ENCODE measurements at places on chromosomes 7 and 10.

DNA sequence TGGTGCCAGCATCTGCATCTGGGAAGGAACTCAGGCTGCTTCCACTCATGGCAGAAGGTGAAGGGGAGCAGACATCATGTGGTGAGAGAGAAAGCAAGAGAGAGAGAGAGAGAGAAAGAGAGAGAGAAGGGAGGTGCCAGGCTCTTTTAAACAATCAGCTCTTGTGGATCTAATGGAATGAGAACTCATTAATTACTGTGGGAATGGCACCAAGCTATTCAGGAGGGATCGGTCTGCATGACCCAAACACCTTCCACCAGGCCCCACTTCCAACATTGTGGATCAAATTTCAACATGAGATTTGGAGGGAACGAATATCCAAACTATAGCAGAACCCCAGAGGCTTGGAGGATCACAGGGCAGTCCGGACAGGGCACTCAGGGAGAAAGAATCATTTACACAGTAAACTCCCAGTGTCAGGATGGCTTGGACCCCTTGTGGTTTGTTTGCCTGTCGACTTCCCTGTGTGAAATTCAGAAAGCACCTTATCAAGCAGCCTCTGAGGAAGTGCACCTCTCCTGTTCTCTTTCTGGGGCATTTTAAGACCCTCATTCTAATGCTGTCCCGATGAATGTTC lies 308.5 kb downstream of the REEP3 start:
- H3K27ac ChIP-seq = no peak overlapping the region
- no peaks in the 10 kb centered on the region for H3K36me3 ChIP-seq
- H3K4me1 ChIP-seq = no peaks in the 10 kb centered on the region
- no peak for DNase-seq
- H3K4me3 ChIP-seq = no peak overlapping the region
- H3K27me3 ChIP-seq = no peaks in the 10 kb centered on the region

GRCh38 chr10:116742367-116743265 lies at the start of gene HSPA12A:
Gene HSPA12A (minus strand): TSS chr10:116742566. CDS start chr10:116742469, 97 bp downstream.
- H3K36me3 ChIP-seq = peaks cover 3% of the 10 kb centered on the region
- H3K27ac ChIP-seq = no peak within 1 kb of the TSS
- peak within 1 kb of the TSS; percentile 63 for H3K4me3 ChIP-seq
- H3K4me1 ChIP-seq = no peaks in the 10 kb centered on the region
- H3K27me3 ChIP-seq = peaks cover 57% of the 10 kb centered on the region

- no peak overlapping the region for H3K27ac ChIP-seq
- H3K27me3 ChIP-seq = no peaks in the 10 kb centered on the region
- peaks cover 27% of the 10 kb centered on the region for H3K36me3 ChIP-seq
- DNase-seq = no peak
- peaks cover 14% of the 10 kb centered on the region for H3K4me1 ChIP-seq
Measured at GRCh38 chr7:35854311-35854710, 53.5 kb downstream of the SEPTIN7 start.

DNA sequence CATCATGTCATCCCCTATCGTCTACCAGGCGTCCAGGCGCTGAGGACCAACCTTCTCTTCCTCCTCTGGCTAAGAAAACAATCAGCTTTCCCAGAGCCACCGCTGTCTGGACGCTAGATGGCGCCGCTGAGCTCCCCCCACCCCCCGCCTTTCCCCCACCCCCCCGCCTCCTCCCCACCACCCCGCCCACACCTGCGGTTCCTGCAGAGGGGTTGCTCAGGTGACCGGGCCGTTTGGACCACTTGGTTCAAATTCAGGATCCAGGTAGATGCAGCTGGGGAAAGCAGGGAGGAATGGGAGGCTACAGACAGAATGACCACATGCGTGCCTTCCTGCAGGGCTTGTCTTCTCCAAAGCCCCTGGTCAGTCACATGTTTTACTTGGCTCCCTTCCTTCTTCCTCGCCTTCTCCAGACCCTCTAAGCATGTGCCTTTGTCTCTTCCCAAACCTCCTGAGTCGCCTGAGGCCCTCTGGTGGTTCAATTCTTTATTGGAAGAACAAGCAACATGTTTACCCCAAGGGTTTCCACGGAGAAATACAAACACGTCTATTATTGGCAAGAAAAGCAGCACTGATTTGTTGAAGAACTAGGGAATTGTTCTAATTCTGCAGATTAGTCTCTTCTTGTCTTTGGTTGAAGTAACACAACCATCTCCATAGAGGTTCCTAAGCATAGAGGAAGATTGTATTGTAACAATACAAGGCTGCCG lies 24.7 kb downstream of the AOC1 start:
- no peaks in the 10 kb centered on the region for H3K4me1 ChIP-seq
- H3K27ac ChIP-seq = no peak overlapping the region
- peaks cover 20% of the 10 kb centered on the region for H3K27me3 ChIP-seq

GRCh38 chr7:105837765-105838626 lies 38.4 kb downstream of the ATXN7L1 start:
- no peak overlapping the region for H3K4me3 ChIP-seq
- H3K27me3 ChIP-seq = peaks cover 12% of the 10 kb centered on the region
- peaks cover 1% of the 10 kb centered on the region for H3K36me3 ChIP-seq
- peaks cover 8% of the 10 kb centered on the region for H3K4me1 ChIP-seq
- no peak overlapping the region for H3K27ac ChIP-seq

DNA sequence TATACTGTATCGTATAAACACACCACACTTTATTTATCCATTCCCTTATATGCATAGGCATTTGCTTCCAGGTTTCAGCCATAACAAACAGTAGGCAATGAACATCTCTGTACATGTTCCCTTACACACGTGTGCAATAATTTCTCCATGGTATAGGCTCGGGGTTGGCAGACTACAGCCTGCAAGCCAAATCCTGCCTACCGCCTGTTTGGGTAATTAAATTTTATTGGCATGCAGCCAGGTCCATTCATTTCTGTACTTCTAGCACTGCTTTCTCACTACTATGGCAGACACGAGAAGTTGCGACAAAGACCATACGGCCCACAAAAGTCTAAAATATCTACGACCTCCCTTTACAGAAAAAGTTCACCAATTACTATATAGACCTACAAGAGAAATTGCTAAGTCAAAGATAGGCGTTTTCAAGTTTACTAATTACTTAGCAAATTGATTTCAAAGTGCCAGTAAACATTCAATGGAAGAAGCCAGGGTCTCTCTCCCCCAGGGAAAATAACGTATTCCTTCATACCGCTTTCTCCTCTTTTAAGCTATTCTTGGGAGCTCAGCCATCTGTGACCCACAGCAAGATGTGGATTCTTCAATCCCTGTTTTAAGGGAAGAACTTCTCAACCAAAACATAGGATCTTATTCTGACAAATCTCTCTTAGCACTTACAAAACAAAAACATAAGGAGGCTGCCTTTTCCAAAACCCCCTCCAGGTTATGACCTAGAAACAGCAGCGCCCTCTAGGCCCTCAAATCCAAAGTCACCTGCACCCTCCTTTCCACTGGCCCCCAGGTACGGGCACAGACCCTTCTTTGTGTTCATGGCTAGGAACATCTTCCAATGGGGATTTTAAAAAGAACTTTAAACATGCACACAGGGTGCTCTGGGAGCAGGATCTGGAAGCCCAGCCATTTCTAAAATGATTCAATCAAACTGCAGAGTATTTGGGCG lies 100.5 kb downstream of the FGFR2 start:
- no peak overlapping the region for H3K27ac ChIP-seq
- H3K4me1 ChIP-seq = no peaks in the 10 kb centered on the region
- no peaks in the 10 kb centered on the region for H3K36me3 ChIP-seq
- H3K4me3 ChIP-seq = no peak overlapping the region

- no peak overlapping the region for H3K4me3 ChIP-seq
- peaks cover under 1% of the 10 kb centered on the region for H3K27me3 ChIP-seq
- no peak overlapping the region for H3K27ac ChIP-seq
- no peak for DNase-seq
Measured at GRCh38 chr10:115118346-115118745, 25.2 kb downstream of the ATRNL1 start.

DNA sequence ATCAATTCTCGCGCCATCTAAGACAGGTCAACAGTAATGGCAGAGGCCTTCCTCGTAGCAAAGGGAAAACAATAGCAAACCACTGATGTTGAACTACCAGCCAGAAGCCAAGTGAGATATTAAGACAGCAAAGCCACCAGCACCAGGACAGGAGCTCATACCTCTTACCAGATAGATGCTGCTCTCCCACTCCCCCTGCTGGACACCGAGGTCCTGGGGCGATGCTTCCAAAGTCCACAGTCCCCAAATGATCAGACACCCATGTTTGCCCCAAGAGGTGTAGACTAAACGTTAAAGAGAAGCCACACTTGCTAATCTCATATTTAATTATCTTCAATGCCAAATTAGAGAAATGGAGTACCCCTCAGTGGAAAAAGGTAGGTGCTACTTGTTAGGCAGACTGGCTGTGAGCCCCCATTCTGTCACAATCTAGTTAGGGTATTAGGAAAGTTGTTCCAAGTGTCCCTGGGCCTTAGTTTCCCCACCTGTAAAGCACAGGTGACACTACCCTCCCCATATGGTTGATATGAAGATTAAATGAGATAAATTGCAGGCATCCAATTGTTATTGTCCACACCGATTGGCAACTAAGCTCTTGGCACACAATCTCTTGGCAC lies 39.9 kb downstream of the TOMM7 start:
- no peak overlapping the region for H3K4me3 ChIP-seq
- no peaks in the 10 kb centered on the region for H3K4me1 ChIP-seq

DNA sequence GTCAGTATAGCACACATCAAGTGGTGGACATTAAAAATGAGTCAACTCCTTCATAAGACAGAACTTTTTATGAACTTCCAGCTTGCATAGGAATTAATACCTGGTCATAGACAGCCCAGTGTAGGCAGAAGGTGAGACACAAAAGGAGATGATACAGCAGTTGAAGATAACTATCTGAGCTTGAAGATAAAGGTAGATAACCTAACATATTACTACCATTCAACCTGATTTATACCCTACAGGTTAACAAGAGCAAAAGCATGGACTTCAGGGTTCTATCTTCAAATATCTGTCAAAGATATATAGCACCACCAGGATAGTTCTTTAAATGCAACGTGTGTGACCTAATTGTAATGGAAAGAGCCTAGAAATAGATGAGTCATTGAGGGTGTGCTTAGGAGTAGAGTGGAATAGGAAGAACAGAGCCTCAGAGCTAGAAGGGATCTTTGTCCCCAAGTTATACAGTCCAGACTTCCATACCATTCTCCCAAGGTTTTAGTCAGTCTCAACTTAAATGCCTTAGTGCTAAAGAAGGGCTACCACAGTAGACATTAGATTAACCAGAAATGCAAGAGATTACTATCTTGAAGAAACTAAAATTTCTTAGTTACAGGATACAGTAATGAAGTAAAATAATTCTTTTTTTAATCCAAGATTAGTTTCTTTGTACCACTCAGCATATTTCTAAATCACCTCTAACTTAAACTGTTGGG lies 9.2 kb downstream of the ZNF800 start:
- no peak overlapping the region for H3K4me3 ChIP-seq
- no peaks in the 10 kb centered on the region for H3K27me3 ChIP-seq
- DNase-seq = no peak
- H3K27ac ChIP-seq = no peak overlapping the region
- H3K36me3 ChIP-seq = peaks cover 29% of the 10 kb centered on the region
- peaks cover 68% of the 10 kb centered on the region for H3K4me1 ChIP-seq

GRCh38 chr7:11846361-11846955 lies 14.5 kb upstream of the THSD7A start:
- DNase-seq = no peak
- H3K27ac ChIP-seq = no peak overlapping the region
- H3K36me3 ChIP-seq = no peaks in the 10 kb centered on the region
- H3K4me1 ChIP-seq = no peaks in the 10 kb centered on the region

- H3K4me3 ChIP-seq = no peak overlapping the region
- H3K36me3 ChIP-seq = no peaks in the 10 kb centered on the region
- peaks cover 5% of the 10 kb centered on the region for H3K4me1 ChIP-seq
- peaks cover 4% of the 10 kb centered on the region for H3K27me3 ChIP-seq
- H3K27ac ChIP-seq = no peak overlapping the region
Measured at GRCh38 chr7:22114440-22114981, 168.8 kb upstream of the CDCA7L start.

- peaks cover 5% of the 10 kb centered on the region for H3K27me3 ChIP-seq
Measured at GRCh38 chr10:27285093-27285492, 44.5 kb upstream of the ACBD5 start.

DNA sequence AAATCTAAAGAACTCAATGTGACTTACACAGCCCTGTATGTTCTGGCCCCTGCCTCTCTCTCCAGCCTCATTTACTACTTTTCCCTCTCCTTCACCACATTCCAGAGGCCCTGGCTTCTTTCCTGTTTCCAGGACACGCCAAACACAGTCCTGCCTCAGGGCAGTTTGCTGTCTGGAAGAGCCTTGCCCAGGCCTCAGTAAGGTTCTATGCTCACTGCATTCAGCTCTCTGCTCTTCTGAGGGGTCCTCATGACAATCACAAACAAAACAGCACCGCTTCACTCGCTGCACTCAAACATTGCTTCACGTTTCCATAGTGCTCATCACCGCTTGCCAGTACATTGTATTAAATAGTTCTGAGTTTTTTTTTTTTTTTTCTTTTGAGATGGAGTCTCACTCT lies 35.1 kb upstream of the GARS1 start:
- H3K36me3 ChIP-seq = peaks cover 7% of the 10 kb centered on the region
- no peaks in the 10 kb centered on the region for H3K27me3 ChIP-seq
- H3K4me1 ChIP-seq = no peaks in the 10 kb centered on the region
- H3K4me3 ChIP-seq = no peak overlapping the region
- H3K27ac ChIP-seq = no peak overlapping the region

GRCh38 chr10:88455831-88456230 lies 127.3 kb downstream of the RNLS start:
- peaks cover 6% of the 10 kb centered on the region for H3K27me3 ChIP-seq
- no peak overlapping the region for H3K4me3 ChIP-seq
- H3K4me1 ChIP-seq = no peaks in the 10 kb centered on the region
- H3K27ac ChIP-seq = no peak overlapping the region

DNA sequence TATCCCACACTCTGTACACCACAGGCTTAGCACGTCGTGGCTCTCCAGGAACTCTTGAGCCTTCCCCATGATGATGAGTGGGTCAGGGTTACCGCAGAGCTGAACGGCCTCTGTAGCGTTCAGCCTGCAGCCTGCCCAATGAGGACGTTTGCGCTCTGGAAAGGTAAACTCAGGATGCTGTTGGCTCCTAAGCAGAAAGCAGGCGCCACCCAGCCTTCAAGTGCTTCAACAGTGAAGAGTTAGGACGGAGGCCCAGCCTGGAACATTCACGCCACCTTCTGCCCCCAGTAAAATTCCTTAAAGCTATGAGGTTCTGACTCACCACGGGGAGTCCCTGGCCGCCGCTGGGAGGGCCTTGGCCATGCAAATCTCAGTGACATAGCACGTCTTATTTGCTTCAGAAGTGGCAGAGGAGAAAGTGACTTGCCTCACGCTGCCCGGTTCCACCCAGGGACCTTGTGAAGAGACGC lies 161.5 kb upstream of the SH2B2 start:
- no peaks in the 10 kb centered on the region for H3K27me3 ChIP-seq
- DNase-seq = no peak
- no peaks in the 10 kb centered on the region for H3K36me3 ChIP-seq

DNA sequence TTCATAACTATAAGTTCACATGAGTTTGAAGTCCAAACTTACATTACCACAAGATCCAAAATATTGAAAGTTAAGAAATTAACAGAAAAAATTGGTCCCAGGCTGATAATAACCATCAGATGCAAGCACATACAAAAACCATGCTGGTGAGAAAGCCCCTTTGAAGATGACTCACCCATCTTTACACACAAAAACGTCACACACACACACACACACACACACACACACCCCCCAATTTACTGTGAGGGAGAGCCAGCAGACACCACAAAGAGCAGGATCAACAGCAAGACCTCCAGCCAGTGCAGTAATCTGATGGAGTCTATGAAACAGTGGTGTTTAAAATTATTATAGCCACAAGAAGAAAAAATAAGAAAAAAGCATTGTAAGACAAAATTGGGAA lies 50.1 kb upstream of the DRGX start:
- H3K27ac ChIP-seq = no peak overlapping the region
- peaks cover 6% of the 10 kb centered on the region for H3K4me1 ChIP-seq
- H3K36me3 ChIP-seq = no peaks in the 10 kb centered on the region
- H3K4me3 ChIP-seq = no peak overlapping the region
